ENCODE measurements at places on chromosomes 16 and 17. TPM values are rescaled to one million over a fixed set of nuclear protein-coding genes. Genes with fewer than 3 reads are reported as not detected.

The DHRS7C gene
- total RNA-seq: not detected

The CDR2 gene
- total RNA-seq: 29.6 TPM

- no peak for DNase-seq
Observed at GRCh38 chr17:50375858-50376538, 3.0 kb downstream of the EME1 start.

DNA sequence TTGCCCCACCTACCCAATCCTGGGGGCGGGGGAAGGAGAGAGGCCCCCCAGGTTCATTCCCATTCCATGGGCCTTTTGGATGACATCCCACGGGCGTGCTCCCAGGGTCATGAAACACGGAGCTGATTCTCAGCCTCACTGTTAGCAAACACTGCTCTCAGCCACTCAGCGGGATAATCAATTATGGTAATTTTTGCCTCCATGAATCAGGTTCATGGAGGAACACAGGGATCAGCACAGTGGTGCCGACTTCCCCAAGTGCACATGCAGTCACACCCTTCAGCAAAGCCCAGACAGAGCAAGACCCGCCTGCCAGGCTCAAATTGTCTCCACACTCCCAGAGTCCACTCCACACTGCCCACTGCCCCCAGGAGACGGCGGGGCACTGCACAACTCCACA is 164.6 kb downstream of the ENGASE start:
- DNase-seq: no peak

The TNFSF12 gene
- total RNA-seq: 9.4 TPM

- DNase-seq: peak; percentile 76
Observed at GRCh38 chr16:81238296-81239011, at the start of gene BCO1. TSS of gene BCO1 (plus strand) at chr16:81238689. CDS start at chr16:81238909, 220 bp downstream.

DNA sequence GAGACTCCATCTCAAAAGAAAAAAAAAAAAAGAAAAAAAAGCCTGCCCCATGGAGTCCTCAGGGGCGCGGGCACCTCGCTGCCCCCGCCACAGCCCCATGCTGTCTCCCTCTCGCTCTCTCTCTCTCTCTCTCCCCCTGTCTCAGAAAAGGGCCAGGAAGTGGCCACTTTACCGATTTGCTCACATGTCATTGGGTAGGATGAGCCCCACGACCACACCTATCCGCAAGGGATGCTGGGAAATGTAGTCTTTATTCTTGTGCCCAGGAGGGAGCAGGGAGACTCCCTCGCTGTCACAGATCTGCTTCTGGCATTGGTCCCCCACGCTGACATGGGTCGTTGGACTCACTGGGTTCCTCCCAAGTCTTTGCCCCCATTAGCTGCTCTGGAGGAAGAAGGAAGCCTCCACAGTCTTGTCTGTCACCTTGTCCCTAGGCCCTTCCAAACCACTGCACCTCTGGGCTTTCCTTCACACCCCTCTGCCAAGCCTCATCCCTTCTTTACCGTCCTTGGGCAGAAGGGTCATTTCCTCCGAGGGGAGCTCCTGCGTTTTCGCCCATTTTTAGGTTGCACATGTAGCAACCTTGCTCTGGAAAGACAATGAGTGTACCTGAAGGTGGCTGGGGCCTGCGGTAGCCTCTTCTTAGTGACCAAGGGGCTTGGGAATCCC is 6.9 kb upstream of the GJD3 start:
- no peak for DNase-seq

- DNase-seq: no peak
Observed at GRCh38 chr17:8924595-8924994, 40.9 kb downstream of the PIK3R5 start.

DNA sequence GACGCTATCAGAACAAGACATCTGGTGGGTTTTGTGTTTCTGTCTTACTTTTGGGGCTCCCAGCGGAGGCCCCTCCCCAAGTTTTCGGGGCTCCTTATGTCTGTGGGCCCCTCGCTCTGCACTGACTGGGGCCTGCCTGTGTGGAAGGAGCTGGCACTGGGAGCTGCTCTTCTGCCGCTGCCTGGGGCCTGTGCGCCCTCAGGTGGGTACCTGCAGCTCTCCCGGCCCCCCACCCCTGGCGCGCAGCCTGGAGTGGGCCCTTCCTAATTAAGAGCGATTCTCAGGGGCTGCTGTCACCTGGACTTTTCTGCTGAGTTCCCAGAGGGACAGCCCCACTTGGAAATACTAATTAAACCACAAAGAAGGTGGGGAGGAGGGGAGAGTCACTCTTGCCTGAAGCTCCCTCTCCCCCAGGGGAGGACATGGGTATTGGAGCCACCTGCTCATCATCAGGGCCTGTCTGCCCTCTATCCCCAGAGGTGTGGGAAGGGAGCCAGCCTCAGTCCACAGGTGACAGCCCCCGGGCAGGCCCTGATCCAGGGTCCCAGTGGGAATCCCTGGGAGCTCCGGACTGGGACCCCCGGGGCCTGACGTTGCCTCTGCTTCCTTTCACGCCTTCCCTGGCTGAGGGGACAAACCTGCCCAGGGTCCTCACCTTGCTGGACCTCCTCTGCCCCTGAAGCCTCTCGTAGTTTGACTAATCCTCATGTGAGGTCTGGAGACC is 36.5 kb downstream of the GSE1 start:
- no peak for DNase-seq

DNA sequence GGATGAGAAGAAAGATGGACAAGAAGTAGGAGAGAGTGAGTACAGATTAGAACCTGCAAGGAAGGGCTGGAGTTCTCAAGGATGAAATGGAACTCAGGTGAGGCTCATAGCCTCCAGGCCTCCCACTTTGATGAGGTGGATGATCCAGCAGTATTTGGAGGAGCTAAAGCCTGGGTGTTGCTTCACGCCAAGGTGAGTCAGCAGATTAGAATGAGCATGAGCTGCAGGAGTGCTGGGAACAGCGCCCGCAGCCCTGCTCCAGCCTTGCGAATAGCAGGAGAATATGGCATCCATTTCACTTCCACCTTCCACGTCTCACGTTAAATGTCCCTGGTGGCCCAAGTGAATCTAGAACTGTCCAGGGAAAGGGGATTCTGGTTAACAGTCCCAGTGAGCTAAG is 94.4 kb upstream of the CPHXL start:
- no peak for DNase-seq

GRCh38 chr16:68367030-68367429 is 56.2 kb downstream of the PRMT7 start:
- no peak for DNase-seq

The SSTR5 gene
- total RNA-seq: not detected

DNA sequence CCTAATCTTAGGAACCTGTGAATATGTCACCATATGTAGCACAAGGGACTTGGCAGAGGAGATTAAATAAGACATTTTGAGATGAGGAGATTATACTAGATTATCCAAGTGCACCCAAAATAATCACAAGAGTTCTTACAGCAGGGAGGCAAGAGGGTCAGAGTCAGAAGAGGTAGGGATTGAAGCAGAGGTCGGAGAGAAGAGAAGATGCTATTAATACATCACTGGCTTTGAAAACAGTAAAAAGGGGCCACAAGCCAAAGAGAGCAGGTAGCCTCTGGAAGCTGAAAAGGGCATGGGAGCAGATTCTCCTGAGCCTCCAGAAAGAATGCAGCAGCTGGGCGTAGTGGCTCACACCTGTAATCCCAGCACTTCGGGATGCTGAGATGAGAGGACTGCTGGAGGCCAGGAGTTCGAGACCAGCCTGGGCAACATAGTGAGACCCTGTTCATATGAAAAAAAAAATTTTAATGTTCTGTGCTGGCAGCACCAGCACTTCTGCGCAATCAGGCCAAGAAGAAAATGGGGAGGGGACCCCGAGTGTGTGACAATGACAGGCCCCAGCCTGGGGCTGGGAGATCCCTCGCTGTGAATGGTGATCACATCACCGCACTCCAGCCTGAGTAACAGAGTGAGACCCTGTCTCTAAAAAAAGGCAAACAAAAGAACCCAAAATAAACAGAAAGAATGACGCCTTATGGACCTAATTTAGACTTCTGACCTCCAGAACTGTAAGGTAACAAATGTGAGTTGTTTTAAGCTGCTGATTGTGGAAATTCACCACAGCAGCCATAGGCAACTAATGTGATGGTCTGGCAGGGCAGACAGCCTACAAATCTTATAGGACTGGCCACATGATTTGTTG is 275.4 kb downstream of the MRTFB start:
- DNase-seq: no peak

The DCUN1D3 gene
- total RNA-seq: 14.8 TPM

- no peak for DNase-seq
Observed at GRCh38 chr16:48204825-48205151, 39.3 kb upstream of the LONP2 start.

DNA sequence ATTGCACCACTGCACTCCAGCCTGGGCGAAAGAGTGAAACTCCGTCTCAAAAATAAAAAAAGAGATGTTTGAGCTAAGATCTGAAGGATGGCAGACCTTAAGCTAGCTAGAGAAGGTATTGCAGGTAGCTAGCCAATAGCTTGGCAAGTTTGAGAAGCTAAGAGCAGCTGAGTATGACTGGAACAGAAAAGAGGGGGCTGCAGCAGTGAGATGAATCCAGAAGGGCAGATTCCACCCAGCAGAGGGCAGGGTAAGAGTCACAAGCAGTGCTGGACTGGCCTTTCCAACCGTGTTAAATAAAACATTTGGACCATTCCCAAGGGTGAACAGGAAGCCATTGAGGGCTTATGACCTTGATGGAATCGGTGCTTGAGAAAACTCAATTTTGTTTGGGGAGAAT is 5.7 kb upstream of the PHAF1 start:
- no peak for DNase-seq

DNA sequence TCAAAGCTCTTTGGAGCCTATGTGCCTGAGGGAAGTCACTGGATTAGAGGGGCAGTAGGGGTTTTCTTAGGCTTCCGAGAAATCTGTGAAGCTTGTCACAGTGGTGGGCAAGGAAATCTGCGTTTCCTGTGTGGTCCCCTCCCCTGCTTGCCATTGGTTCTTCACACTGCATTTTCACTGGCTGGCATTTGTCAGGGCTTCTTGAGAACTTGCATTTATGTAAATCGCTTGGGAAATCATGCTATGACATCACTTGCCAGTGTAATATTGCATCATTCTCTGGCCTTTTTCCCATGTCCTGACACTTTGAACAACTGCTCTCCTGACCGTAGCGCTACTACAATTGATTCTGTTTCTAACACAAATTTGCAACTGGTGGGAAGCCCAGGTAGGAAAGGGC is 1.8 kb downstream of the CACNG3 start:
- DNase-seq: no peak

DNA sequence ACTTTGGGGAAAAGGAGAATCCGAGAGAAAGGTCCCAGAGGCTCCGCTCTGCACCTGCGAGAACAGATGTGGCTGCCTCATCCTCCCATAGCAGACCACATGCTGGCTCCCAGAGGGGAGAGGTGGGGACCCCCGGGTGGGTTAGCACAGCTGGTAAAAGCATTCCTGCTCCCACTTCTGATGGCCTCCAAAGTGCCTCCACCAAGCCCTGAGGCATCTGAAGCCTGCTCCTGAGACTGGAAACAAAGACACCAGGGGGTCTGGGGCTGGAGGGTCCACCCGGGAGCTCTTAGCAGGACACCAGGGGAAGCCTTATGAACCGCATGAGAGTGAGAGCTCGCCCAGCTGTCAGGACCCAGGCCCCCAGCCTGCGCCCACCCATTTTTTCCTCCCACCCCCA is 46.4 kb downstream of the ZNF423 start:
- DNase-seq: no peak

DNA sequence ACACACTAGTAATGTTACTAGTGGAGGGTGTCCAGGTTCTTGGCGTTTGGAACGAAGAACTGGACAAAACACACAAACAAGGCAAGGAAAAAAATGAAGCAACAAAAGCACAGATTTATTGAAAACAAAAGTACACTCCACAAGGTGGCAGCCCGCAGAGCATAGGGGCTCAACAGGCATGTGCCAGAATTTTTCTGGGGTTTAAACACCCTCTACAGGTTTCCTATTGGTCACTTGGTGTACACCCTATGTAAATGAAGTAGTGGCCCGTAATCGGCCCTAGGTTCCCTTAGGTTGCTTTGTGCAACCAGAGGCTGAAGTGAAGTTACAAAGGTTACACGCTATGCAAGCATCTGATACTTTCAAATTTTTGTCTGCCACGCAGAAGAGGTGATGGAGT is 8.1 kb downstream of the OR2C1 start:
- no peak for DNase-seq

GRCh38 chr17:67365738-67366192 is 612 bp downstream of the PSMD12 start:
- DNase-seq: no peak

- no peak for DNase-seq
Observed at GRCh38 chr17:4479340-4479981, 19.2 kb upstream of the SPNS2 start.

DNA sequence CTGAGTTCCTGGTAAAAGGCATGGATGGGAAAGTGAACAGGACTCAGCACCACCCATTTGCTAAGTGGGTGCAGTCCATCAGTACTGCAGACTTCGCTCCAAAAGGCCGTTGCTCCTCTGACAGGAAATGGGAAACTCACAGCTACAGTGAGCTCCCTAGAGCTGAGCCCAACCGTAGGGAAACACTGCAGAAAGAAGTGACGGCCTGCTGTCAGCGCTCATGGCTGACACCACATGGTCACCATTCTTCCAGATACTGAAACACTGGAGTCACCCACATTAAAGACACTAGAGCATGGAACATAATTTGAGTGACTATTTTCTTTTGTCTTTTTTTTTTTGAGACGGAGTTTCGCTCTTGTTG is 31.9 kb downstream of the UBE2O start:
- no peak for DNase-seq

DNA sequence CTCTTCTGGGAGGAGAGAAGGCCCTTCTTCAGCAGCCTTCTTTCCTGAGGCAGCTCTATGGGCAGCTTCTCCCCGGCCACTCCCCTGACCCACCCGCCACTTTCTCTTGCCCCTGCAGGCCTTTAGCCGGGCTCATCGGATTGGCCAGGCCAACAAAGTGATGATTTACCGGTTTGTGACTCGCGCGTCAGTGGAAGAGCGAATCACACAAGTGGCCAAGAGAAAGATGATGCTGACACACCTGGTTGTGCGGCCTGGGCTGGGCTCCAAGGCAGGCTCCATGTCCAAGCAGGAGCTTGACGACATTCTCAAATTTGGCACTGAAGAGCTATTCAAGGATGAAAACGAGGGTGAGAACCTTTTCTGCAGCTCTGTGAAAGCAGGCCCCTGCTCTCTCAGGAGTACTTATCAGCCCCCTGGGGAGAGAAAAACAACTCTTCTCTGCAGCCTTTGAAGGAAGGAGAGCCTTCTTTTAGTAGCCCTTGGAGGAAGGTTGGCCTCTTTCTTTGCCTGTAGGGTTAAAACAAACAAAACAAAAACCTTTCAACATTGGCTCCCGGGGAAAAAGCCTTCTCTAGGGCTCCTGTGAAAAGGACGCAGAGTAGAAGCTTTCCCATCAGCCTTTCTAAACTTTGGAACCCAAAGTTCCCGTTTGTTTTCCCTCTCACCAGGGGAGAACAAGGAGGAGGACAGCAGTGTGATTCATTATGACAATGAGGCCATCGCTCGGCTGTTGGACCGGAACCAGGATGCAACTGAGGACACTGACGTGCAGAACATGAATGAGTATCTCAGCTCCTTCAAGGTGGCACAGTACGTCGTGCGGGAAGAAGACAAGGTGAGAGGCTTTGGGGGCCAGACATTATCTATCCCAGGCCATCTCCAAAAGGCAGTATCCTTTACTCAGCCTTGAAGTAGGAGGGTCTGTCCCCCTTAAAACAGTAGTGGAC is 12.7 kb downstream of the RNF227 start:
- DNase-seq: no peak

Measured in kidney epithelial cell (primary cell).